ENCODE measurements at places on chromosomes 5 and 9.

GRCh38 chr5:419970-420369 lies 23.0 kb upstream of the EXOC3 start:
- no peak for DNase-seq

DNA sequence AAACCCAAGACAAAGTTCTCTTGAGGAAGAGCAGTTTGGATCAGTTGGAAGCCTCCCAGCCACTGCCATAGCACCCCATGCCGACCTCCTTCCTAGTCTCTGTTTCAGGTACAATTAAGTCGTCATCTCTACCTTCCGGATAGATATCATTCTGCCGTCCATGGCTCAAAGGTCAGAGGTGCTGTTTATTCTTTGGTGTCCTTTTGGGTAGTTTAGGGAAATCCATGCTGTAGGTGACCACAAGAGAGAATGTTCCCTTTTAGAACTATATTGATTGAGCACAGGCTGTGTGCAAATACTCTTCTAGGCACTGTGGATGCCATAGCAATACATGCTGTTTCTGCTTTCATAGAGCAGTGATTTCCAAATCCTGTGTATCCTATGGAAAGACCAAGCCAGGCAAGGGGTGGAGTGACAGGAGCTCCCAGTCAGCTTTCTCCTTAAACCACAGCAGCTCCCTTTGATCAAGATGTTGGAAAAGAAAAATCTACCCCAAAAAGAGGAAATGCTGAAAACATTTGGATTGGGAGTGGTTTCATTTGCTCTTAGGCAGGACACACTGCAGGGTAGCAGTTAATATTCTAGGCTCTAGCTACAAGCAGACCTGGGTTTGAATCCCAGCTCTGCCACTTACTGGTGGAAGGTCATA lies 127.9 kb downstream of the PALM2AKAP2 start:
- DNase-seq = no peak

- no peak for DNase-seq
Measured at GRCh38 chr5:44646016-44646415, 162.7 kb upstream of the MRPS30 start.

GRCh38 chr5:177310757-177311391 lies 824 bp downstream of the MXD3 start:
- DNase-seq = no peak

DNA sequence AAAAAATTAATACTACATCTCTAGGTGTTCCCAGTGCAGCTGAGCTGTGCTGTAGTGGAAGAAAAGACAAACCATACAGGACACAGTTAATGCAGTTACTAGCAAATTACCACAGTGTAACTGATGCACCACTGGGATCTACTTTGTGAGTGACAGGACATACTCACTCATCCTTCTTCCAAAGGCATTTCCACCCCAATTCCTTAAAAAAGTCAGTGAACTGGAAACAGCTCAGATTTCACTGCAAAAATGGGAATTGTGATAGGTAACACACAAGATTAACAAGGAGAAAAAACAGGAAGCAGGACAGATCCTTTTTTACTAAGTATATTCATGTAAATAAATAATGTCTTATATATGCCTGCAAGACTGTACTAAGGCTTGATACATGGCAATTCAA lies 109.6 kb downstream of the DMAC1 start:
- DNase-seq = no peak

DNA sequence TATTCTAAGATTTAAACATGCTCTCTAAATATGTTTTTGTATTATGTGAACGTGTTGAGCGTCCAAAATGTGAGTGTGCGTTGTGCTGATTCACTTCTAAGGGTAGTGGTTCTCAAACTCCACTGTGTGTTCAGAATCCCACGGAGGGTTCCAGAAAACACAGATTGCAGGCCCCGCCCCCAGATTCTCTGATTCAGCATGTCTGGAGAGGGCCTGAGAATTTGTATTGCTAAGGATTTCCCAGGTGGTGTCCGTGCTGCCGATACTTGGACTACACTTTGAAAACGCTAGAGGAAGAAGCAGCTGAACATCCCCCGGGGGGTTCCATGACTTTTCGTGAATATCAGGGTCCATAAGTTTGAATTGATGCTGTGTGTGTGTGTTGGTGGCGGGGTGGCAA lies 1043.2 kb upstream of the WWC1 start:
- DNase-seq = no peak
